ENCODE measurements at places on chromosomes 6 and 20.

GRCh38 chr6:125738276-125738675 lies 11.2 kb upstream of the HEY2 start:
- DNase-seq: no peak

DNA sequence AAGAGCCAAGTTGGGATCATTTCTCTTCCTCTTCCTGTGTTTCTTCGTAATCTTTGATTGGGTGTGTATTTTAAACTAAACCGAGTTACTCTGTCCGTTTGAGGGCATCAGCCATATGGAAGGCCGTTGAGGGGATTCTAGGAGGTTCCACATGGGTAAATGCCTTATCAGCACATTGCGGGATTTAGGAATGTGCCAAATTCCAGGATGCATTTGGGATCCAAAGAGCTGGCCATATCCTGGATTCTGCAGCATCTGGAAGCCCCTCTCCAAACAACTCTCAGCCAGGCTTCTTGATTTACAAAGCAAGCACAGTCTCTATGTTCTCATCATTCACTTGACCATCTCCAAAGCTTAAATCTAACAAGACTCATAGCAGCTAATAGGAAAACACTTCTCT lies 67.6 kb upstream of the RIN2 start:
- no peak for DNase-seq

- no peak for DNase-seq
Observed at GRCh38 chr20:11926292-11926998, 8.8 kb downstream of the BTBD3 start.

GRCh38 chr6:8282380-8282779 lies 153.0 kb downstream of the SLC35B3 start:
- DNase-seq: no peak

GRCh38 chr6:117520603-117521395 lies 38.3 kb downstream of the DCBLD1 start:
- DNase-seq: no peak

DNA sequence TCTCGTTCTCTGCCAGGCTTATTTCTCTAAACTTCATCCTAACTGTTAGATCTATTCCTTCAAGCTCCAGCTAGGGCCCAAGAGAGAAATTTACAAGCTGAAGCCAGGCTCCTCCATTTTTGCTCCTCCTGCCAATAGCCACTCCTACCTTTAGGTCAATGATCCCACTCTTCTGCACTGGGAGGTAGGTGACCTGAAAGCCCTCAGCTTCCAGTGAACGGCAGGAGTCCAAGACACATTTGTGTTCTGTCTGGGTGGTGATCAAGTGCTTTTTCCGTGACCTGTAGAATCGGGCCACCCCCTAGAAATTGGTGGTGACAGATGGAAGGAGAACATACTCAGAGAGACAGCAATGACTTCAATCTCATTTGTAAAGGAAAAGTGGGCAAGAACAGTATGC lies 8.9 kb downstream of the NFS1 start:
- DNase-seq: no peak

DNA sequence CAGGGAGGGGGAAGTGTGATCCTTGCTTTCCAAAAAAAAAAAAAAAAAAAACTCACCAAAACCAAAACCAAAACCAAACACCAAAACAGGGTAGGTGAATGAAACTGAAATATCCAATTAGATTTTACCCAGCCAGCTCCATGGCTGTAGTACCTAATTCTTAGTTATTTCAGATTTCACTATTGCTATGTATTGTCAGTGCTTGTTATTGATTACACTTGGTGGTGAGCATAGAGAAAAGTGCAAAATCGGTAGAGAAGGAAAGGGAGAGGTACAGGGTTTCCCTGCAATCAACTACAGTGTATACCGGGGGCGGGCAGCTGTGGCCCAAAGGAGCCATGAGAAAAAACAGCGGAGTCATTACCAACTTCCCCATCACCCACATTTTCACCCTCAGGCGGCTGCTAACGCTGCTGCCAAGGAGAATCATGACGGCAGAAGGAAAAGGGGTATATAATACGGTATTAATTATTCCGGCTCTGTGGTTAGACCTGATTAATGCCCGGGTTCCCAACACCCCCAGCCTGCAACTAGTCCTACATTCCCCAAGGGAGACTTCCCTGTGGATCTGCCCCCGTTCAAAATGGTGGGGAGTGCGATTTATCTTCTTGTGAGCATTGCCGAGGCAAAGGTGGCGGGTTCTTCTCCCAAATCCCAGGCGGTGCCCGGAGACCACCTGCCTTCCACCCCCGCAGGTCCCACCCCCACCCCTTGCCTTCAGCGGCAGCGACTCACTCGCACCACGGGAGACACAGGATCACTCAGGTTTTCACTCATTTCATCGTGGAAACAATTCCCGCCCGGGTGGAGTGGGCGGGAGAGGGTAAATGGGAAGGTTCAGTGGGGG lies at the start of gene C6orf62:
C6orf62 (minus strand) TSS at position 30 of the 847 bp plus-strand sequence. CDS start 486 bp downstream, outside the sequence.
- peak; percentile 35 for DNase-seq

- no peak for DNase-seq
Observed at GRCh38 chr6:136524936-136525413, 25.2 kb downstream of the MAP7 start.

- DNase-seq: no peak
Observed at GRCh38 chr20:57676589-57677583, 32.9 kb downstream of the PMEPA1 start.

DNA sequence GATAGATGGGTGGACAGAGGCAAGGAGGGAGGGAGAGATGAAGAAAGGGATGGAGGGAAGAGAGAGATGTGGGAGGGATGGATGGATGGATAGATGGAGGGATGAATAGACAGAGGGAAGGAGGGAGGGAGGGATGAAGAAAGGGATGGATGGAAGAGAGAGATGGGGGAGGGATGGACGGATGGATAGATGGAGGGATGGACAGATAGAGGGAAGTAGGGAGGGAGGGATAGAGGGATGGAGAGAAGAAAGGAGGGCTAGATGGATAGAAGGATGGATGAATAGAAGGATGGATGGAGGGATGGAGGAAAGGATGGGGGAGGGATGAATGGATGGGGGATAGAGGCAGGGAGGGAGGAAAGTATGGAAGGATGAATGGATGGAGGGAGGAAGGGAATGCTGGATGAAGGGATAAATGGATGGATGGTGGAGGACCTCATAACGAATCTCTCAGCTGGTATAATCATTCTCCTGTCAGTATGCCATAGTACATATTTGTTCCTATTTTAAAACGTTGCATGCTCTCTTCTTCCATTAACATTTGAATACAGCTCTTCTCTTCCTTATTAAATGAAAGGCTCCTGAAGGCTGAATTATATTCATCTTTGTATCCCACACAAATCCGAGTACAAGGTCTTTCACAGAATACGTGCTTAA lies 136.4 kb downstream of the HIVEP2 start:
- no peak for DNase-seq

DNA sequence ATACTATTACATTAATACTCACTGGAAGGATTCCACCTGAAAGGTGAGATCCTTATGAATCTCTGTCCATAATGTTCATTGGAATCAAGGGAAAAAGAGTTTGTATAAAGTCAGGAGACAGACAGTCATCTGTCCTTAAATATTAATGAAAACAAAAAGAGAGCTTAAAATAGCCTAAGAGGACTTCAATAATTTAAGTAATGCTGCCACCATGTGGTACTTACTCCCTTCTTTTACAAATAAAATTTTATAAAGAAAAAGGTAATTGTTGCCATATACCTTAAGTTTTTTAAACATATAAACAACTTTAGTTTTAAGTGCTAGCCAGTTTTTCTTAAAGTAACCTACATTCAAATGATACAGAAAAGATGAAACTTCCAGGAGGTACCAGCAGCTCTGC lies 5.1 kb downstream of the BLOC1S5 start:
- no peak for DNase-seq

- DNase-seq: peak; percentile 8
Observed at GRCh38 chr6:99151634-99152346, 197.7 kb downstream of the FAXC start.

- no peak for DNase-seq
Observed at GRCh38 chr6:143963158-143963919, 44.7 kb downstream of the PLAGL1 start.

All from activated CD4-positive, alpha-beta T cell treated with anti-CD3 and anti-CD28 coated beads for 24 hours (primary cell).